Activated CD4-positive, alpha-beta T cell treated with anti-CD3 and anti-CD28 coated beads, Interleukin-2, amount 50 U/mL, for 1 hour (primary cell): ENCODE measurements at places on chromosomes 11 and 22.

GRCh38 chr22:20455709-20456063 lies 18.1 kb upstream of the SCARF2 start:
- no peak for DNase-seq

DNA sequence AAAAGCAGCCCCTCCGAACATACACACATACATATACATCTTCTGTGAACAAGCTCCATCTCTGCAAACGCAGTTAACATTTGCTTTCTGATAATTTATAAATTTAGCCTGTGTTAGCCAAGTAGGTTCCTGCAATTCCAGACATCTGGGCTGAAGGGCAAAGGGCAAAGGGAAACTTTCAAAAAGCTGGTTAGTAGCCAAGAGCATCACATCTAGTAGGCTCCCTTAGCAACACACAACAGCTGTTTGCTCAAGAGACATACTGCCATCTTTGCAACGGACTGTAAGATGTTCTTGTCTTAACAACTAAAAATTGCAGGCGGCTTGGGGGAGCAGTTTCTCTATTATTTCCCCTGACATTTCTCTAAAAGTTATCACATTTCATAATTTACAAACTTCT lies 134.9 kb downstream of the RBFOX2 start:
- DNase-seq: no peak

GRCh38 chr22:22605074-22605404 lies 39.4 kb upstream of the GGTLC2 start:
- DNase-seq: no peak

- DNase-seq: no peak
Observed at GRCh38 chr11:130732476-130732875, 183.8 kb downstream of the SNX19 start.

DNA sequence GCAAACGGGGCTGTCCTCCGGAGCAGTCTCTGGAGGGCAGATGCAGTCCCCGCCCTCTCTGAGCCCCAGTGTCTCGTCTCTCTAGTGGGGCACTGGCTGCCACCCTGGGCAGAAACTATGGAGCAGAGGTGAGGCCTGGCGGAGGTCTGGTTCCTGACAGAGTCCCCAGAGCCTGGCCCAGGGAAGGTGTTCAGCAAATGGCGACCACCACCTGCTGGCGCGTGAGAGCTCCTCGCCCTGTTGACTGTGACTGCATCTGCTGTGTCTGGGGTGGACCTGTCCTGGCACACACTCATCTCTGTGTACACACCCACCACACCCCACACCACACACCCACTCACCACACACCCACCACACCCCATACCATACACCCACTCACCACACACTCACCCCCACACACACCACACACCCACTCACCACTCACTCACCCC lies 18.3 kb upstream of the TTLL12 start:
- no peak for DNase-seq

DNA sequence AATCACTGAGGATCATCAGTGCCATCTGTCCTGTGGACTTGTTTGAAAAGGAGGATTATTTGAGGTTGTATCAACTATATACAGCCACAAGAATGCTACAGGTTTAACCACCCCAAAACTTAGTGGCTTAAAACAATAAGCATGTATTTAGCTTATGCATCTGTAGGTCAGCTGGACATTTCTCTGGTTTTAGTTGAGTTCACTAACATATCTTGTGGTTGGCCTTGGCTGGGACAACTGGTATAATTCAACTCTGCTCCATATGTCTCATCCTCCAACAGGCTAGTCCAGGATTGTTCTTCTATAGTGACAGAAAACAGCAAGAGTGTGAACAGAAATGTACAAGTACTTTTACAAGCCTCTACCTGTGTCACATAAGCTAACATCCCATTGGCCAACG lies 49.9 kb upstream of the SOX6 start:
- no peak for DNase-seq

DNA sequence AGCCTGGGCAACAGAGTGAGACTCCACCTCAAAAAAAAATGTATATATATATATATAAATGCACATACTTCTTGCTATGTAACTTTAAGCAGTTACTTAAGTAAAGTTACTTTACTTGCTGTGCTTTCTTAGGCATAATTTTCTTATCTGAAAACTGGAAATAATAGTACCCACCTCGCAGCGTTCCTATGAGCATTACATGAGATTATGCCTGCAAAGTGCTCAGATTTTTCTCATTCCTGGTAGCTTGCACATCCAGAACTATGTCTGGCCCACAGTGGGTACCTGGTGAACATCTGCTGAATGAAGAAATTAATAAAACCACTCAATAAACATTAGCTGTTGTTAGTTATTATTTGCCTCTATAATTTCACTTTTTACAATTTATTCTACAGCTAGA lies 6.1 kb upstream of the ROBO3 start:
- DNase-seq: no peak

- no peak for DNase-seq
Observed at GRCh38 chr22:37746366-37747079, 49.7 kb downstream of the TRIOBP start.

DNA sequence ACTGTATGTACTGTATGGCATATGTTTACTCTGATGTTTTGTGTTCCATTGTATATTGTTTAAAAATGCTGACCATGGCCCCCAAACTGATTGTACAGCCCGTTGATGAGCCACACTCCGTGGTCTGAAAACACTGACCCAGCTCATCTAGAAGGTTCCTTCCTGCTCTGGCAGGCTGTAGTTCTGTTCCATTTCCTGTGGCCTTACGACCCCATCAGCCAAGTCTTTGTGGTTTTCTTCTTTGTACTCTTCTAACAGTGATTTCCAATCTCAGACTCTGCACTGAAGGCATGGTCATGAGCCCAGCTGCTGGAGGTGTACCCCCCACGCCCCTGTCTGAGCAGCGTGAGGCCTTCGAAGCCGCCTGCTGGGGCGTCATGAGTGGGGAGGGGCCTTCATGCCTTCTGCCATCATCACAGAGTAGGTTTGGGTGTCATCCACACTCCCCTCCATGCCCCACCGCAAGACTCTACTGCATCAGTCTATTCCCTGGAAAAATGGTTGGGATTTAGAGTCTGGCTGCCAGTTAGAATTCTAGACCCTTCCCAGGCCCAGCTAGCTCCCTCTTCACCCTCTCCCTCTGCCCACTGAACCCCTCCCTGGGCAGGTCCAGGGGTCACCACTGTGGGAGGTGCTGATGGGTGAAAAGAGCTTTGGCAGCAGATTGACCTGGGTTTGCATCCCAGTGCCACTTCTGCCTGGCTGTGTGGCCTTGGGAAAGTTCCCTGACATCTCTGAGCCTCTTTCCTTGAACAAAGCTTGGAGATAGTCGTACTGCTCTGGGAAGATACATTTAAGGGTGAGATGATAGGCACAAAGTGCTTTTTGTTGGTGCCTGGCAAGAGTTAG lies 11.3 kb upstream of the C11orf96 start:
- no peak for DNase-seq
